Brain (organoid and tissue), 16 donors: ENCODE measurements at places on chromosomes 2 and 18. TPM values are rescaled to one million over a fixed set of nuclear protein-coding genes. Genes with fewer than 3 reads are reported as not detected.

HK2 gene
- polyA plus RNA-seq: 2.5 TPM

ITM2C gene
- 519 TPM for polyA plus RNA-seq

DNA sequence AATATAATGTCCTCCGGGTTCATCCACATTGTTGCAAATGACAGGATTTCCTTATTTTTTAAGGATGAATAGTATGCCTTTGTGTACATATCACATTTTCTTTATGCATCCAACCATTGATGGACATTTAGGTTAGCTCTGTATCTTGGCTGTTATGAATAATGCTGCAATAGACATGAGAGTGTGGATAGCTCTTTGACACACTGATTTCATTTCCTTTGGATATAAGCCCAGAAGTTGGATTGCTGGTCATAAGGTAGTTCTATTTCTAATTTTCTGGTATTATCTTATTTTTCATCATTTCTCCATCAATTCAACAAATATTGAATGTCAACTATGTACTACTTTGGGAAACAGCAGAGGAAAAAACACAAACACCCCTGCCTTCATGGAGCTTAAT is 423.3 kb downstream of the MTX2 start:
- DNase-seq: no peak

- peak; percentile 93 for DNase-seq
Measured at GRCh38 chr2:133993160-133993559, 260.7 kb upstream of the MGAT5 start.

GRCh38 chr2:49029406-49029805 is 124.9 kb downstream of the FSHR start:
- DNase-seq: peak; percentile 65

DNA sequence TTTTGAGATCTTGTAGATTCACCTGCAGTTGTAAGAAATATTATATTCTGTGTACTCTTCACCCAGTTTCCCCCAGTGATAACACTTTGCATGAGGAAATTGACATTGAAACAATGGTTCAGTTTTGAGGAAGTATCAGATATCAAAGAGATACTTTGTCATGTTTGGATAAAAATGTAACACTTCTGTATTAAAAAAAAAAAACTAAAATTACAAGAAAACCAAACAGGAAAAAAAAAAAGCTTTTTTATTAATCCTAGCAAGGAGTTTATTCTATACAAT is 204.0 kb downstream of the ARL4C start:
- no peak for DNase-seq

DNA sequence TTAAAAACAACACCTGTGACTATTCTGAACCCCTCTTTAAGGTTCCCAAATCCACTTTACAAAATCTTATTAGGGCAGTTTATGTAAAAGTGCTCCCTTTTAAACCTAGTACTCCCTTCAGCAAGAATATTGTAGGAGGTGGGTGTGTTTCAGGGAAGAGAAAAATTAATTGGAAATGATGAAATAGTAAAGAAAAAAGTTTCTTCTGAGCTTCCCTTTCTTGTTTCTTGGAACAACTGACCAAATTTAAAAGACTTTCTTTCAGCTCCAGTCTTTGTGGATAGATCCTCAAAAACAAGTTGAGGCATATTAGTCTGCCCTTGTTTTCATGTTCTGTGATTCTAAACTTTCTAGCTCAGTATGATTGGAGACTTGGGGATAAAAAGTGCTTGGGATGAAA is 3.0 kb downstream of the VWA3B start:
- no peak for DNase-seq

DNA sequence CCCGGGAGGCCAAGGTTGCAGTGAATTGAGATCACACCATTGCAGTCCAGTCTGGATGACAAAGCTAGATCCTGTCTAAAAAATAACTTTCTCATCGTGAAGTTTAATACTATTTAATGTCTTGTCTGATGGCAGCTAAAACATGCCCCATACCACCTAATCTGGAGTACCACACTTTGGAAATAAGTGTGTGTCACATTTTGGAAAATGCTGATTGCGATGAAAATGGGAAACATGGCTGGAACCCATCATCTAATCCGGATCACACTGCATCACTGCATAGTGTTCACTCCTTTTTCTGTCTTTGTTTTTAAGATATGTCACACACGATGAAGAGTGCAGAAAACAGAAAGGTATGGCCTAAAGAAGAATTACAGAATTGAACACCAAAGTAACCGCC is 31.2 kb upstream of the ALPP start:
- no peak for DNase-seq

- DNase-seq: no peak
Measured at GRCh38 chr2:196725882-196726281, 73.6 kb downstream of the GTF3C3 start.

- no peak for DNase-seq
Measured at GRCh38 chr2:139918982-139919381, 1138.8 kb upstream of the NXPH2 start.

GRCh38 chr2:219507581-219508443 is 6.5 kb upstream of the ASIC4 start:
- peak; percentile 84 for DNase-seq

GRCh38 chr2:128635361-128635900 is 316.8 kb upstream of the HS6ST1 start:
- DNase-seq: no peak

DNA sequence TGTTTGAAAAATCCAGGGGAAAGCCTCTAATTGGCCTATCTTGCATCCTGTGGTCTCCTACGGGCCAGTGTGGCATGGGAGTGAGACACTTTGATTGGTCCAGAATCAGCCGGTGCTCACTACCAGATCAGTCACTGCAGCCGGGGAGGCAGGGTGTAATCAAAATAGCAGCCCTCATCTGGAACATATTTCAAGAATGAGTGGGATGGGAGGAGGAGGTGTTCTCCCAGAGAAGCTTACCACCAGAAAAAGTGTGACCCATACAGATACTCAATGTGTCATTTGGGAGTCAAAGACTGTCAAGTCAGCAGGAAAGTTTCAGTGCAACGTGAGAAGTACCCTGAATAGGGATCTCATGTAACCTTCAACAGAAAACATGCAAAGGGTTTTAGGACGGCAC is 393.9 kb upstream of the SLC14A2 start:
- DNase-seq: no peak

DNA sequence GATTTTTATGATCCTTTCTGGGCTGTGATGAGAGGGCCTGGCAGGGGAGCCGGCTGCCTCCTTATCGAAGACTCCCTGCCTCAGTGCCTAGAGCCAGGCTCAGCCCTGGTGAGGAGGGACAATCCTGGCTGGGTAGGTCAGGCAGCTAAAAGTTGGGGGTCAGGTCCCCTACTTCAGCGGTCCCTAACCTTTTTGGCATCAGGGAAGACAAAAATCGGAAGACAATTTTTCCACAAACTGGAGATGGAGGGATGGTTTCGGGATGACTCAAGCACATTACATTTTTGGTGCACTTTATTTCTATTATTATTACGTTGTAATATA is 53.1 kb downstream of the HS1BP3 start:
- no peak for DNase-seq
